ENCODE measurements at places on chromosomes 5 and 9.
A peak's percentile ranks its signal among the peaks of the same experiment; 100 is the strongest.

GRCh38 chr5:163976696-163977095 is 471.3 kb downstream of the MAT2B start:
- DNase-seq: peak; percentile 30

- no peak for DNase-seq
Observed at GRCh38 chr9:23372703-23373102, 453.3 kb downstream of the ELAVL2 start.

DNA sequence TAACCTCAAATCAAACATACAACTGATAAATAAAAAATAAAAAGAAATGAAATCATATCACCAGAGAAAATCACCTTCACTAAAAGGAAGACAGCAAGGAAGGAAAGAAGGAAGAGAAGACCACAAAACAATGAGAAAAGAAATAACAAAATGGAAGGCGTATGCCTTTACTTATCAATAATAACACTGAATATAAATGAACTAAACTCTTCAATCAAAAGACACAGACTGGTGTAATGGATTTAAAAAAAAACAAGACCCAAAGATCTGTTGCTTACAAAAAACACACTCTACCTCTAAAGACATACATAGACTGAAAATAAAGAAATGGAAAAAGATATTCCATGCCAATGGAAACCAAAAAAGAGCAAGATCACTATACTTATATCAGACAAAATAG is 60.3 kb downstream of the ERP44 start:
- DNase-seq: no peak

GRCh38 chr9:133532937-133533668 is 1.4 kb upstream of the ADAMTSL2 start:
- DNase-seq: no peak

- DNase-seq: no peak
Observed at GRCh38 chr9:100729336-100729895, 151.5 kb downstream of the CAVIN4 start.

DNA sequence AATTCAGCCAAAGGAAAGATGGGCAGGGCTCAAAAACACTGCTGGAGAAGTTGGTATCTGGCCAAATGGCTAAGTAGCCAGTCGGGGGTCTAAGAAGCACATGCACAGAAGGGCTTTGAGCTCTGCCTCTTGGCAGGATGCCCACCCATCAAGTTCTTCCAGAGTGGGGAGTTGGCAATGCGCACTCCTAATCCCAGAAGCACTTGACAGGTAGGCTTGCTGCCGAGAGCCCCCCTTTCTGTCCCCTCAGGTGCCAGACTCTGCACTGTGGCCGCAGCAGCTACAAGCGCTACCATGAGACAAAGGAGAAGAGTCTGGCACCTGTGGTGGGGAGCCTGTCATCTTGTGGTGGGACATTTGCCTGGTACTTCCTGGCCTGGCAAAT is 252.9 kb upstream of the SLC24A2 start:
- no peak for DNase-seq

All from astrocyte (in vitro differentiated cells and primary cell).